ENCODE measurements at places on chromosomes 4 and X.

GRCh38 chrX:108312957-108313356 lies 125.3 kb downstream of the COL4A6 start:
- DNase-seq: no peak

GRCh38 chr4:11483046-11483445 lies 54.4 kb upstream of the HS3ST1 start:
- DNase-seq: no peak

GRCh38 chr4:33013282-33013681 lies 2293.1 kb downstream of the PCDH7 start:
- DNase-seq: no peak

GRCh38 chr4:65482410-65482809 lies 187.9 kb downstream of the EPHA5 start:
- DNase-seq: no peak

DNA sequence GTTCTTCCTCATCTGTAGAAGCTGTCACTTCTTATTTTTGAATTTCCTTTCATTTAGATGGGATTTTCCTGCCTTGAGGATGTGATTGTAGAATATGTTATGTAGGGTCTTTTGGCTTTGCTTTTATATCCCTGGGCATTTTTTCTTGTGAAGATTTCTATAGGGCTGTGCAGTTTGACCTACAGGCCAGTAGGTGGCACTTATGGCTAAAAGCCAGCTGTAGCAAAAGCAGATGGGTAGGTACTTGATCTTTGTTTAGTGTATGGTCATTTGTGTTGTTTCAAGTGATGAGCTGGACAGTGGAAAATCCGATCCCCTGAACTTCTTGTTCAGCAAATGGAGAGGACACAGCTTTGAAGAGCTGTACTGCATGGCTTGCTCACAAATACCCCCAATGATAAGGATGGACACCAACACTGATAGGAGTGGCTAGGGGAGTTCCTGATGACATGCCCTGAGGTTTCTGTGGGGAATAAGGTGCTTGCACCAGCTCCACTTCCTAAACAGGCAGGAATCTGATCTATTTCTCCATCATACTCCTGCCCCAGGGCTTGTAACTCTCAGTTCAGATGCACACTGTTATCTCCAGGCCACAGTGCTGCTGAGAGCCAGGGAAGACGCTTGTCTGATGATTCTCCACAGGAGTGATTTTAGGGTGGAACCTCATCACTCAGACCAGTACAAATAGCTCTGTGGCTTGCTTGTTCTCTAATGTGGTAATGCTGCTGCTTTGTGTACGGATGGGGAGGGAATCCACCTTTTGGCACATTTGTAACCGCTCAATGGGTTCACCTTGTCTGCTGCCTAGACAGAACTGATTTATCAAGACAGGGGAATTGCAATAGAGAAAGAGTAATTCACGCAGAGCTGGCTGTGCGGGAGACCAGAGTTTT lies 417.1 kb upstream of the MAGEB16 start:
- no peak for DNase-seq

DNA sequence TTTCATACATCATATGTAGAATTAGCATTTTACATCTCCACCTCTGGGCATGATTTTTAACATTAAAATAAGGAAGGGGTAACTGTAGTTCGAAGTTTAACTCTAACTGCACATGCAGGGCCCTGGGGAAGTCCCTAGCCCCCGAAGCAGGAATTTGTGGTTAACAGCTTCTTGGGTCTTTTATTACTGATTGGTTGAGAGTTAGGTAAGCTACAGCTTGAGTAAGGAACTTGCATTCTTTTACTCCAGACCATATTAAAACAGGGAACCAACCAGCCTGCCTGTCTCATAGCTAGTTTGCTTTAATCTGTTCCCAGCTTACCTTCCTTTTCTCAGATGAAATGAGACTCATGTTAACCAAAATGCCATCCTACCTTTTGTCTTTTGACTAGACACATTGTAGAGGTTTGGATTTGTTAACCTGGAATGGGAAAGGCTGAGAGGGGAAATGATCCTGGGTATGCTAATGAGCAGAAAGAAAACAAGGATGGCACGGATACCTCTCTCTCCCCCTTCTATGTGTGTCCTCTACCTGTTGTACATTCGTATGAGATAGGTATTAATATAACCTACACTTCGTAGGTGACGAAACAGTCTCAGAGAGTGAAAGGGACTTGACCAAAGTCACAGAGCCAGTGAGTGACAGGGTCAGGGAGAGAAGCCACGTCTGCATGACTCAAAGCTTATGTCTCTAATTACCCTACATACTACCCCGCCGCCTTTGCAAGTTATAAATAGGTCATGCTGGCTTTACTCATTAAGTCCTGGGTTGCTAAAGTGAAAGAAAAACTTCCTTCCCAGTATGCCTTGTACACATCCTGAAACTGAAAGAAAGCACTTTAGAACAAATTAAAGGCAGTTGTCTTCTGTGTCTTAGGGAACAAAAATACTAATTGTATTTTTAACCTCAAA lies 119.5 kb upstream of the AFF2 start:
- DNase-seq: peak; percentile 11

DNA sequence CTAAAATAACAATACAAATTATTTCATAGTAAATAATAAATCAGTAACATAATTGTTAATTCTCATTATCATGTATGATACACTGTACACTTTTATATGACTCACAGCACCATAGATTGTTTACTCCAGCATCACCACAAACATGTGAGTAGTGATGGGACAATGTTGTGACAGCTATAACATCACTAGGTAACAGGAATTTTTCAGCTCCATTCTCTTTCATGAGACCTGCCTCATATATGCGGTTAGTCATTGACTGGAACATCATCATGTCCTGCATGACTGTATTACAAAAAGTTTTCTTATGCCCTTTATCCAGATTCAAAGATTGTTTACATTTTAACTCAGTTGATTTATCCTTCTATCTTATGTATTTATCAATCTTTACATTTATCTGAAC lies 1530.0 kb downstream of the PCDH18 start:
- no peak for DNase-seq

GRCh38 chr4:108890484-108890881 lies 127.6 kb upstream of the ETNPPL start:
- no peak for DNase-seq

DNA sequence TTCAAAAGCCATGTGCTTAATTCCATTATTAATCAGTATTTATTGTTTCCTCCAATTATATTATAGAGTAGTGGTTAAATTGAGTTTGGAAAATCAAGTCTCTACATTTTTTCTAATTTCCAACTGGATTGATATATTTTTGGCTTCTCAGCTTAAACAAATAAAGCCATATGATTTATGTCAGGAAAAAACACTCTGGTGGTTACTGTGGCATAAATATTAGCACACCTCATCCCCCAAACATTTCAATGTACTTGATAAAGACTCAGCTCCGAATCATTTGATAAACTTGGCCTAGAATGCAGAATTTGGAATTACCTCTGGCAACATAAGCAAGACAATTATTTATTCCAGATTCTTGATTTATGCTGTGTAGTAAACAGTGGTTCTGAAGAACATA lies 2313.8 kb downstream of the ARAP2 start:
- DNase-seq: no peak

GRCh38 chrX:12308420-12308819 lies 170.1 kb downstream of the FRMPD4 start:
- no peak for DNase-seq

GRCh38 chr4:99179626-99180025 lies 35.5 kb upstream of the ADH4 start:
- no peak for DNase-seq

- DNase-seq: no peak
Measured at GRCh38 chrX:4708970-4709760, 995.7 kb upstream of the PRKX start.

GRCh38 chr4:148052448-148052847 lies 320.6 kb downstream of the ARHGAP10 start:
- no peak for DNase-seq

- DNase-seq: no peak
Measured at GRCh38 chr4:174320494-174321199, 36.9 kb downstream of the CEP44 start.

DNA sequence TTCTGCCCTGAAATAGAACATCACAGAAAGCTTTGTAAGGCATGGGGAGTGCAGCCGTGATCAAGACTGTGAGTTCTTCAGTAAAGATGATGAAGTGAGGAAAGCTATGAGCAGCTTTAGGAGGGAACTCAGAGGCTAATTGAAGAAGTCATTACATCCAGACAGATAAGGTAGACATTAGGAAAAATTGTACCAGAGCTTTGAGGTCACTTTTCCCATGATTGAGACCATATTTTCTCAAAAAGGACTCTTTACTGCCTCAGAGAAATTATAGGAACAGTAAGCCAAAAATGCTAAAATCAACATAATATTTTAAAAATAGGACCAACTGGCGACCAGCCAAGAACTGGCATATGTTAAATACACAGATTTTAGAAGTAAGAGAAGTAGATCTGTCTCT lies 11.2 kb downstream of the CHST7 start:
- DNase-seq: no peak

DNA sequence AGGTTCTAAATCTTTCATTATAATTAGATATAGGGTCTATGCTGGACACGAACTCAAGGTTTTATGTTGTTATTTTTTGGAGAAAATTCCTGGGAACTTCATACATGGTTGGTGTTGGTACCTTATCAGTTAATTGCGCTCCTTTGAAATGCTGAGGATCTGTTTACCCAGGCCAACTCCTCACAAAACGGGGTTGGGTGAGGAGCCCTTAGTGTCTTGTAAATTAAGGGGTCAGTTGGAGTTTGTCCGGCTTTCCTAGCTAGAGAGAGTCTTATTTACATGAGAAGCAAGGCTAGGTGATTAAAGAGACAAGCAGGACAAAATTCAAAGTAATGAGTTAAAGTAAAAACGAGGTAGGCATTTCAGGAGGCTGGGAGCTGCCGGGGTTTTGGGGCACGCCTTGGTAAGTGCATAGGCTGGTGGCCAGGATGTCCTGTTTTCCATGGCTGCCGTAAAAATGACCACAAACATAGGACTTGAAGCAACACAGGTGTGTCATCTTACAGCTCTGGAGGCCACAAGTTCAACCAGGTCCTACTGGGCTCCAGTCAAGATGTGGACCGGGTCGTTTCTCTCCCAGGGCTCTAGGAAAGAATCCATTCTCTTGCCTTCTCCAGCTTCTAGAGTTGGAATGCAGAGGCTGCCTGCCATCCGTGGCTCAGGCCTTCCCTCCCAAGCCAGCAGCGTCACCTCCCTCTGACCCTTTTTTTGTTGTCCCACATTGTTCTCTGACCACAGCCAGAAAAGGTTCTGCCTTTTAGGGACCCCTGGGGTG lies 19.8 kb downstream of the PSAPL1 start:
- DNase-seq: no peak

GRCh38 chrX:21926116-21926515 lies 14.4 kb upstream of the SMS start:
- no peak for DNase-seq

GRCh38 chrX:100649550-100650356 lies 5.8 kb downstream of the SRPX2 start:
- no peak for DNase-seq

GRCh38 chrX:42704454-42704853 lies 73.5 kb downstream of the PPP1R2C start:
- no peak for DNase-seq

Measured in activated CD4-positive, CD25-positive, alpha-beta regulatory T cell treated with anti-CD3 and anti-CD28 coated beads, Interleukin-2, amount 50 U/mL, for 16 hours (primary cell).